ENCODE measurements at places on chromosomes 4 and X.
A peak's percentile ranks its signal among the peaks of the same experiment; 100 is the strongest.

DNA sequence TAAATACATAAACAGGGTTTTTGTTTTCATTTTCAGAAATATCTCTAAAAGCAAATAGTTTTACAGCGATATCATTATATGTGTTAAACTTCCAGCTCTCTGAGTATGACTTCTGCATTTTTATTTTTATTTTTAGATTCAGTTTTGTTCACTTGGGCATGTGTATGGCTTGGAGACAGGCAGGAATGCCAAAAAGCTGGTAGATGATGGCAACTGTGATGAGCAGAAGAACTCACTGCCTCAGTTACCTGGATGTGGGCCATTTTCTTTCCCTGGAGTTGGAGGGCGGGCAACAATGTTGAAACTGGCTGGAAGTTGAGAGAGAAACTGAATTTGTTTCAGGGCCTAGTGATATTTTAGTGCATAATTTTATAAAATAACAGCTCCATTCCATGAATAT lies 266.4 kb downstream of the ARHGAP24 start:
- no peak for DNase-seq

DNA sequence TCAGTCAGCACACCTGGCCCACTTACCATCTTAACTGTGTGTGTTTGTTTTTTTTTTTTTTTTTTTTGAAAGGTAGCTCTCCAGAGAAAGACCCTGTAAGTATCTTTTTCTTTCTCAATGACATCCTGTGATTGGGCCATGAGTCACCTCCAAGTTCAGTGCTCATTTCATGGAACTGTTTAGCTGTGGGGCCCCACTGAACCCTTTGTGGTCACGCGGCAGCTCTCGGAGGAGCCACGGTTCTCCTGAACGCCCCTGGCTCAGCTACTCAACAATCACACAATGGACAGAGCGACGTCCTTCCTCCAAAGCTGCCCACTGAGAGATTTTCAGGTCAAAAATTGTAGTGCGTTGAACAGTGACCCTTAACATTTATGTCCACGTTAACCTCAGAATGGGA lies 14.2 kb upstream of the IL3RA start:
- DNase-seq, result no peak

- DNase-seq, result no peak
These were observed 21.3 kb downstream of the RPGR start for GRCh38 chrX:38305971-38306370.

DNA sequence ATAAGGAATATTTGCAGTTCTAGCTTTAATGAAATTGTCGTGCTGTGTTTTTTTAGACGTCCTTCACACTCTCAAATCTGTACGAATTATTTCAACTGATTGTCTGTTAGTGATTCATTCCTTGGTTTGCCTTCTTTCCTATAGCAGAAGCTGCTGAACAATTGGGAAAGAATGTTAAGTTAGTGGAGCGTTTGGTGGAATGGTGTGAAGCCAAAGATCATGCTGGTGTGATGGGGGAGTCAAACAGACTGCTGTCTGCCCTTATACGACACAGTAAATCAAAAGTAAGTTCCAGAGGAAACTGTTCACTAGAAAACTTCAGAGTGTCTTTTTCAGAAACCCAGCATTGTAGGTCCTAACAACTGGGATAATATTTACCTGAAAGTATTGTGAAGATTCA lies 159.9 kb downstream of the RAP1GDS1 start:
- DNase-seq, result no peak

DNA sequence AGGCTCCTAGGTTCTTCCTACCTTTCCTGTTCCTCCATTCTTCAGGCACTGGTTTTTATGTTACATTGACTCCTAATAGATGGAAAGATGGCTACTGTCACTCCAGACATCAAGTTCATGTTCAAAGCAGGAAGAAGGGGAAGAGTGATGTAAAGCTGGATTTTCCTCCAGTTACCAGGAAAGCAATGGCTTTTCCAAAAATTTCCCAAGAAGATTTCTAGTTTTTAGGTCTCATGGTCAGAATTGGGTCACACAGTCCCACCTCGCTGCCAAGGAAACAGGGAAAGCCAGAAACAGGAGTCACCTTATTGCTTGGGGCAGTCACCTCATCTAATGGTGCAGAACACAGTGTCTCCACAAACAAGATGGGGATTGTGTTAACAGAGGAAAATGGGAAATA lies 21.5 kb downstream of the RXFP1 start:
- no peak for DNase-seq

- no peak for DNase-seq
These were observed 382.1 kb upstream of the EPHA5 start for GRCh38 chr4:66052426-66052825.

GRCh38 chr4:181659202-181659601 lies 584.0 kb upstream of the TENM3 start:
- DNase-seq, result no peak

- no peak for DNase-seq
These were observed 15.6 kb downstream of the ALPK1 start for GRCh38 chr4:112312610-112313239.

GRCh38 chrX:65644621-65645289 lies 22.7 kb upstream of the MSN start:
- DNase-seq, result no peak

- peak; percentile 47 for DNase-seq
These were observed 807 bp downstream of the USP9X start for GRCh38 chrX:41085878-41086626.

DNA sequence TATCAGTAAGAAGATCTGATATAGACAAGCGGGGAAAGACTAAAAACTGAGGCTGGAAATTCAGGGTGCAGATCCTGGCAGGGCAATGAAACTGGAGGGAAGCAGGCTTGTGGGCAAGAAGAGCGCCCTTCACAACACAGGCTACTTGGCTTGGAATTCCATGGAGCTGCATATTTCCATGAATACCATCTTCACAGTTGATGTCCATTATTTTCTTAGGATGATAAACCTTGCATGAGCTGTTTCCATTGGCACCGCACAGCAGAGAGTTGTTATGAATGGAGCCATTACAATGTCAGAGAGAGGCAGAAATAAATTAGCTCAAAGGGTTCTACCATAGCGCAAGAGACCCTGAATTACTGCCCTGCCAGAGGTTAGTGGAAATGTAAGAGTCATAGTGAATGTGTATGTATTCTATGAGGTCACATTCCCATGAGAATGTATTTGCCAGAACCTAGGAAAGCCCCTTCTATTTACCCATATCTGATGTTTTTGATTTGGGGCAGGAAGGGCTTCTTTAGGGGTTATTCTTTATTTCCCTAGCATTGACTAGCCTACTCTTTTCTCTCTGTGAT lies 215.6 kb downstream of the PALLD start:
- DNase-seq, result no peak

DNA sequence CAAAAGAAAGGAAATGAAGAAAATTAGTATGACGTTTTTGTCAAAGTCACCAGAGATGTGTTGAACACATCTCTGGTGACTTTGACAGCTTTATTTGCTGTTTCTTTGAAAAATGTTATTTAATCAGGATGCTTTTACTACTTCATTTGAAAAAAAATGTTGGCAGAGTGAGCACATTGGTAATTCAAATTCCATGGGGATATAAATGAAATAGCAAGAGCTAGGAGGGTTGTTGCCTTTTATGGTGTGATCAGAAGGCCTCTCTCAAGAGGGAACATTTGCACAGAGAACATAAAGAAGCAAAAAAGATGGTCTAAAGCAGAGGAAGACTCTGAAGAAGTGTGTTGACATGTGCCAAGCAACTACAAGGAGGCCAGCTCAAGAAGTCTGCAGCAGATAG lies 46.6 kb upstream of the CXCL8 start:
- no peak for DNase-seq

GRCh38 chr4:89247951-89248350 lies 59.6 kb downstream of the GPRIN3 start:
- no peak for DNase-seq

DNA sequence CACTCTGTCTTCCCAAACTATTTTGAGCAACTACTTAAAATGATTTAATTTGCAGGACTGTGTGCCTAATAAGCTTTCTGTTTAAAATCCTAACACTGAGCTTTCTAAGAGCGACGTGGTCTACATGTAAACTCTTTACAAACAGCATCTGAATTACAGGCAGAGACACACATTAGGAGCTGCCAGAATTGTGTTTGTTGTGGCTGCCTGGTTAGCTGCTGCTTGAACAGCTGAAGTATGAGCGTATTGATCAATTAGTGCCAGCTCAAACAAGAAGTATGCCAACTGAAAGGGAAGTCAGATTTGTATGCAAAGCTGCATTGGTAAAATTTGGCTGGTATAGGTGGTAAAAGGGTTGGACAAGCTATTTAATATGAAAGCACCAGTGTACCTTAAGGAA lies 384.4 kb downstream of the PCDH7 start:
- no peak for DNase-seq

DNA sequence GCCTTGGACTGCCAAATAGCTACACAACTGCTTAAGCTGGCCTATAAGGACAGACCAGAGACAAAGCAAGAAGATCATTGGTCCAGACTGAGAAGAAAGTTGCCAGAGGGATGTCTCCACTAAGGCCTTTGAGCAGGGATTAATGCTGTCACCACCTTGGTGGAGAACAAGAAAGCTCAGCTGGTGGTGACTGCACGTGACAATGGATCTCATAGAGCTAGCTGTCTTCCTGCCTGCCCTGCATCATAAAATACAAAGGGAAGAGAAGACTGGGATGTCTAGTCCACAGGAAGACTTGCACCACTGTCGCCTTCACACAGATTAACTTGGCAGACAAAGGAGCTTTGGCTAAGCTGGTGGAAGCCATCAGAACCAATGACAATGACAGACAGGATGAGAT lies 40.5 kb upstream of the FAM120C start:
- DNase-seq, result no peak

GRCh38 chrX:74133156-74133796 lies 170.7 kb upstream of the ZCCHC13 start:
- DNase-seq, result no peak

GRCh38 chr4:3717241-3717640 lies 48.9 kb upstream of the ADRA2C start:
- DNase-seq, result no peak

GRCh38 chr4:171118091-171118490 lies 695.1 kb upstream of the GALNTL6 start:
- no peak for DNase-seq

GRCh38 chr4:139768366-139768765 lies 102.7 kb downstream of the MGST2 start:
- DNase-seq, result no peak

DNA sequence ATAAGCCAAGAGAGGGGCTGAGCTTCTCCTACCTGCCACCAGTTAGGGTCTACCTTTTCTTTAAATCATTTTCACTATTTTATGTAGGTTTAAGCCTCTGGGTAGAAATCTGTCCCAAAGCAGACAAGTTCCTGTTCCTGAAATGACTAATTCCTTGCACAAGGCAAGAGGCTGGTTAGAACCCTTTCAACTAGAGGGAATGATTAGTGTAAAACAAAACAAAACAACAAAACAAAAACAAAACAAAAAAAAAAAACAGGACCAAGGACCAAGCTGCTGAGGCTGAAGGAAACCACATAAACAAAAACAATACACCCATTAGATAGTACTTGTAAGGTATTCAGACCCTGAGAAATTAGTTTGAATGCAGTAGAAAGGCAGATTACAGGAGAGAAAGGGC lies 62.7 kb downstream of the MAML3 start:
- no peak for DNase-seq

- DNase-seq, result no peak
These were observed 34.4 kb downstream of the MGARP start for GRCh38 chr4:139245590-139245989.

GRCh38 chr4:149980941-149981340 lies 97.3 kb upstream of the DCLK2 start:
- DNase-seq, result peak; percentile 23

- no peak for DNase-seq
These were observed 1088.5 kb upstream of the INTU start for GRCh38 chr4:126544276-126544675.

- DNase-seq, result no peak
These were observed 244.5 kb downstream of the DMD start for GRCh38 chrX:32966821-32967355.

GRCh38 chr4:76706581-76706980 lies 191.4 kb downstream of the SOWAHB start:
- DNase-seq, result no peak

DNA sequence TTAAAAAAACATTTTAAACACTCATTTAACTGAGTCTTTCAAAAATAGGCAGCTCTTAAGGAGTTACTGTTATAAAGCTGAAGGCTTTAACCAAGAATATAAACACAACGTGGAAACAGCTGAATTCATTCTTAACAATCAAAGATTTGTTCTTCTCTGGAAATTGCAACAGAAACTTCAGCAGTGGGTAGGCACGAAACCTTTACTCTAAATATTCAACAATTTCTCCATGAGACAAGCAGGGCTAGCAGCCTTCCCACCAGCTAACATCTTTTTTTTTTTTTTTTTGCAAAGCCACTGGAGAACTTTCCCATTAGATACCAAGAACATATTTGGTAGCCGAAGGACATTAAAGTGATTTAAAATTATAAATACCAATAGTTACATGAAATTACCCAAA lies 78.2 kb upstream of the PRSS48 start:
- DNase-seq, result no peak

All from substantia nigra (tissue), 51 donors.